ENCODE measurements at places on chromosomes 12 and 14. TPM values are rescaled to one million over a fixed set of nuclear protein-coding genes. Genes with fewer than 3 reads are reported as not detected.
A peak's percentile ranks its signal among the peaks of the same experiment; 100 is the strongest.

DNA sequence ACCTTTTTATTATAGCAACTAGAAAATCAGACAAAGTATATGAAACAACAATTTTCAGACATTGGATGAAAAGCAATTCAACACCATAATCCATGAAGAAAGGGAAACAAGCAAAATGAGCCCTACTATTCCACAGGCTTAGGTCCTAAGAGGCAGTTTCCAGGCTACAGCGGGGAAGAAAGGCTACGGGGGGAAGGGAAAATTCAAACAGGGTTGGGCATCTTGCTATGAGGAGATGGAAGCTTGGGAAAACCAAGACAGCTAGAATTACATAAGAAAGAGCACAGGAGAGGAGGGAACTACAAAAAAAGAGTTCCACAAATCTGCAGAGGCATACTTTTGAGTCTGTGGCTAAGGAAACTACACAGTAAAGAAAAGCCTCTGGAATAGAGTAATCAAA is 356.0 kb upstream of the CLEC14A start:
- DNase-seq: no peak

GRCh38 chr14:72740966-72741825 is 152.7 kb downstream of the DPF3 start:
- DNase-seq: no peak

GRCh38 chr12:80188576-80188975 is 89.2 kb downstream of the OTOGL start:
- no peak for DNase-seq

- DNase-seq: no peak
Observed at GRCh38 chr12:109261087-109261486, 48.0 kb downstream of the FOXN4 start.

DNA sequence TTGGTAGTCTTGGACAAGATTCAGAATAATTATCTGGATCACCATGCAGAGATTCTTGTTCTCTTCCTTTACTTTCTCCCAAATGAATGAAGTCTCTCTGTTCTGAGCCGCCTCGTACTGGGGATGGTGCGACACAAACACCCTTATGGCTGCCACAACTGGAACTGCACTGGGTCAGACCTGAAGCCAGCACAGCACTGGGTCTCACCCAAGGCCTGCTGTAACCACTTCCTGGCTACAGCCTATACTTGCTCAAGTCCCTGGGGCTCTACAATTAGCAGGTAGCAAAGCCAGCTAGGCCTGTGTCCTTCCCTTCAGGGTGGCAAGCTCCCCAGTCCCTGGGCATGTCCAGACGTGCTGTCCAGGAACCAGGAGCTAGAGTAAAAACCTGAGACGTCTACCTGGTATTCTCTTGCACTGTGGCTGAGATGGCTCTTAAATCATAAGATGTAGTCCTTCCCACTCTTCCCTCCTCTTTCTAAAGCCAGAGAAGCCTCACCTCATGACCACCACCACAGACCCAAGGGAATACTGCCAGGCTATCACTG is 27.6 kb downstream of the IFNG start:
- DNase-seq: no peak

- DNase-seq: no peak
Observed at GRCh38 chr14:75453817-75454434, 26.1 kb downstream of the JDP2 start.

GRCh38 chr14:61704554-61704953 is 9.2 kb downstream of the HIF1A start:
- DNase-seq: no peak

DNA sequence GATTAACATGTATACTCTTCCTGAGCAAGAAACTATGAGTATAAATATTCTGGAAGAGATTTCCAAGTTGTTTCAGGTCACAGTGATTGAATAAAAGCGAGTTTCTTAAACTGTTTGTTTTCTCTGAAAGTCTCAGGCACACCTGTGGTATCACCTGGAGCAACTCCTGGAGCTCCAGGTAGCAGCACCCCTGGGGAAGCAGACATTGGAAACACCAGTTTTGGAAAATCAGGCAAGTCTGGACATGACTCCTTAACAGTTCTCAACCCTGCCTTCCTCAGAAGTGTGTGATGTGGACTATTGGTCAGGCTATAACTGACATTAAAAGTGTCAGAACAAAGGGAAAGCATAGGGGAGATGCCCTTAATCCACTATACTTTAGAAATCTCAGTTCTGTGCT is 217.6 kb upstream of the CNTN1 start:
- no peak for DNase-seq

- no peak for DNase-seq
Observed at GRCh38 chr12:41140117-41140516, 48.0 kb upstream of the PDZRN4 start.

Gene PDE3A
- 17.6 TPM for total RNA-seq

GRCh38 chr14:95452176-95452892 is 64.1 kb downstream of the SYNE3 start:
- DNase-seq: no peak

Gene DLGAP5
- total RNA-seq: 0.44 TPM

Gene ENDOU
- not detected for total RNA-seq

Gene SERPINA5
- 11.7 TPM for total RNA-seq

Gene LRFN5
- total RNA-seq: 72.6 TPM

Gene VSX2
- total RNA-seq: not detected

DNA sequence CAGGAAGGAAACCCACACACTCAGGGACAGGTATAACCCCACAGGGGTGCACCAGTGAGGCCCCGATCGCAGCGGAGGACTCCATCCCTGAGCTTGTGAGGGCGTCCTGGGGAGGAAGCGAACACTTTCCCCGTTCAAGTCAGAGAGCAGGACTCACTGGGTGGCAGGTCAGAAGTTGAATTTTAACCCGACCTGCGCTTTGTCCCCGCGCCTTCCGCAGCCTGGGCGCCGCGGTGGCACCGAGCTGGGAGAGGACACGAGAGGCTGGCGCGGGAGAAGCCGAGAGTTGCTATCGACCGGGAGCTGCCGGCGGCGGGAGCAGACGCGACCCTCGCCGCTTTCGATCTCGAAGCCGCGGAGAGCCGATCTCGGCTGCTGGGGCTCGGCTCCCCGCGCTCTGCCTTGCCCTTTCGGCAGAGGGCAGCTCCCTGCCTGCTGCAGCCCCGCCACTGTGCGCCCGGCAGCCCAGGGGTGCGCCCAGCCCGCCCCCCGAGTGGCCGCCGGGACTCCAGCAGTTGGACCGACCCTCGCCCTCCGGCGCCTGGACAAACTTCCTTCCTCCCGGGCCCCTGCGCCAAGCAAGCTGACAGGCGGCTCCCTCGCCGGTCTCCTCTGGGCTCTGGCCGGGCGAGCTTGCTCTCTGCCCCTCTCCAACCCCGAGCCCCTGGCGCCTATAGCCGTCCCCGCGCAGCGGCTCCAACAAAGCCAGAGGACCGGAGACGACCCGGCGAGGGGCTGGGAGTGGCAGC is 918 bp downstream of the LIN7A start:
- no peak for DNase-seq

Gene PMCH
- total RNA-seq: not detected

DNA sequence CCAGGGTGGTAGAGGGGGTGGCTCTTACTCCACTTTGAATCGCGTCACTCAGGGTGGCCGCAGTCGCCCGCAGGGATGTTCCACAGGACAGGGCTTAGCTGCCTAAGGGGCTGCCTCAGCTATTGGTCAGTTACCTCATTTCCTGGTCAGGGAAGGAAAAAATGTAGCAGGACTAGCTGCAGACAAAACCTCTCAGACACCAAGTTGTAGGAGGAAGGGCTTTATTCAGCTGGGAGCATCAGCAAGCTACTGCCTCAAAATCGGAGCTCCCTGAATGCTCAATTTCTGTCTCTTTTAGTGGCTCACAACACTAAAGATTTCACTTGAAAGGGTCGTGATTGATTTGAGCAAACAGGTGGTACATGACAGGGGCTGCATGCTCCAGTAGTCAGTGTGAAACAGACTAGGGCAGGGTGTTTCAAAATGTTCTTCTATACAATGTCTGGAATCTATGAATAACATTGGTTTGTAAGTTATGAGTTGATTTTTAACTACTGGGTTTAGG is 6.4 kb upstream of the CLEC6A start:
- DNase-seq: no peak

Gene TCL1B
- total RNA-seq: not detected

Gene SERPINA10
- not detected for total RNA-seq

- DNase-seq: no peak
Observed at GRCh38 chr12:122876731-122877130, 19.2 kb downstream of the VPS37B start.

GRCh38 chr12:19834592-19834991 is 395.3 kb downstream of the AEBP2 start:
- no peak for DNase-seq

Gene KITLG
- 27.5 TPM for total RNA-seq

- no peak for DNase-seq
Observed at GRCh38 chr12:1947081-1947480, 28.6 kb upstream of the CACNA2D4 start.

GRCh38 chr12:124678421-124678893 is 111.0 kb upstream of the NCOR2 start:
- no peak for DNase-seq

- no peak for DNase-seq
Observed at GRCh38 chr14:52080808-52081755, 12.2 kb upstream of the NID2 start.

DNA sequence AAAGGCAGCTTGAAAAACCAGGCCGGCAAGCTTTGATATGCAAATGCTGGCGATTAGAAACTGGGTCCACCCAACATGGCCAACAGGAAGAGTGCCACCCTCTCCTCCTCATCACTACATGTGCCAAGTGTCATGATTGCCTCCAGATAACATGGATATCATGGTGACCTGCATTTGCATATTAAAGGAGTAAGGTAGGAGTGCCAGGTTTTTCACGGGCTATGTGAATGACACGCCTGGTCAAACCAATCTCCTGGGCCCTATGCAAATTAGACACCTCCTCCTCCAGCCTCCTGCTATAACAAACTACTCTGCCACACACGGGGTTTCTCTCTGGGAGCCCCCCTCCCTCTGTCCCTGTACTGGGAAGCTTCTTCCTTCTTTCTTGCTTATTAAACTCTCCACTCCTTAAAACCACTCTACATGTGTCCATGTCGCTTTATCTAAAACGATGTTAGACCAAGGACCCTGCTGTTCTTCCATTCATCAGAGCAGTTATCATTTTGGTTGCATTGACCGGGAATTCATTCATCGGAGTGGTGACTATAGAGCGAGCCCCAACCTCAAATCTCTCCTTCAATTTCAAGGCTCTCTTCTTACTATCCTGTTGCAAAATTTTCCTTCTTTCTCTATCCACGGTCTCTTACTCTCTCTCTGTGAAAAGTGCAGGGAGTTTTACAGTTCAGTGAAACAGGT is 27.5 kb downstream of the APOBEC1 start:
- no peak for DNase-seq

Gene GPR65
- total RNA-seq: 1.3 TPM

DNA sequence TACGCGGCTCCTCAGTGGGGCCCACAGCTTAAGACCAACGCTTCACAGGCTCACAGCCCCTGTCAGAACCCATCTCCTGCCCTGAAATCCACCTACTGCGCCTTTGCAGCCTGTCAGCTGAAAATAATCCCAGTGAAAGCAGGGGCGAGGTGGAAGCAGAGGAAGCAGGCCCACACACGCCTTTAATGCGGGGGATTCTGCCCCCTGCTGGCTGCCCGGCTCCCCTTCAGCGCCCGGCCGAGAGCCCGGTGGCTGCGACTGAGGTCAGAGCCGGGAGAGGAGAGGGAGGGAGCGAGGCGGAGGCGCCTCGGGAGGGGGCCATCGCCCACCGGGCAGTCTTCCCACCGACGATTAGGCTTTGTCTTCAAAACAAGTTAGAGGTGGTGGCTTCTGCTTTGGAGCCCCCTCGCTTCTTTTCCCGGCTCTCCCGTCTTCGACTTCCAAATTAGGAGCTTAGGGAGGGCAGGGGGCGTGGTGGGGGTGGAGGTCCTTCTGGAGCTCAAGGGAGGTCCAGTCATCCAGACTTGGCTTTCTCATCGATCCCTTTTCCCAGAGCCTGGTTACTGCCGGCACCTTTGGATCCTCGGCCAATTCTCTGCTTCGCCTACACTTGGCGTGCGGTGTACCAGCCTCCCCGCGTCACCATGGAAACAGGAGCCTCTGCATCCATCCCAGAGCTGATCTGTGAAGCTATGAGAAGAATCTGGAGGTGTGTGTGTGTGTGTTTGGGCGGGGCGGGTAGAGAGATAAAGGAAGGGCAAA is 25.2 kb upstream of the RND1 start:
- peak; percentile 52 for DNase-seq

- no peak for DNase-seq
Observed at GRCh38 chr14:44180975-44181374, 326.1 kb downstream of the FSCB start.

Gene CELA1
- not detected for total RNA-seq

DNA sequence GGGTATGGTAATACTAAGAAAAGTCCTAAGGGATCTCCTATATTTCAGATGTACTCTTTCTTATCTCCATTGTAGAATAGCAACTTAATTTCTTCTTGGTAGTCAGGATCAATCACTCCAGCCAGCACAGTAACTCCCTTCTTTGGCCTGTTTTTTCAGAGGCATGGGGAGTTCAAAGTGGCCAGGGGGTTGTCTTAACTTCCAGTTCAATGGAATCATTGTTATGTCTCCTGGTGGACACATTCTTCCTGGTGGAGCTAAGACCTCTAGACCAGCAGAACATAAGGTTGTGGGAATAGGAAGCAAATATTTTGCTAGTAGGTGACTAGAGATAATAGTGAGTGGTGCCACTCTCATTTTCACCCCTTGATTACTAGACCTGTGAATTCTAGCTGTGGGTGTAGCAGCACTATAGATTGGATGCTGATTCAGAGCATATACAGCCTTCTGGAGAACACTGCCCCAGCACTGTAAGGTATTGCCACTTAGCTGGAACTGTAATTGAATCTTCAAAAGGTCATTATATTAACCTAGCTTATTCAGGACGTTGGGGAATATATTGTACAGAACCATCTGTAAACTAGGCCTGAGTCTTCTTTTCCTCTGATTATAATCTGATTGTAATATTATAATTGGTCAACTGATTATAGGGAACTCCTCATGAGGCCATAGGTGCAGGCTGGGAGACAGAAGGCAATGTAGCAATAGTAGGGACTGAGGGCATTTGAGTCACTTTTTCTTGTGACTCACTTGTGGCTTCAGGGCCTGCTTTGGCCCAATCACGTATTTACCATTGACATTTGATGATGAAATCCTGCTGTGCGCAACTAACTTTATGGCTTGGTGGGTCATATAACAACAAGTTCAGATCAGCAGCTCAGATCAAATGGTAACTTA is 60.2 kb upstream of the ATP2B1 start:
- no peak for DNase-seq

Gene OTOGL
- 0.60 TPM for total RNA-seq

Gene CYP27B1
- total RNA-seq: 3.0 TPM

- no peak for DNase-seq
Observed at GRCh38 chr12:123580772-123581171, 3.6 kb upstream of the TMED2 start.

GRCh38 chr14:43411841-43412240 is 1095.2 kb downstream of the FSCB start:
- DNase-seq: no peak

Gene HRK
- not detected for total RNA-seq
